Glomerular endothelial cell (primary cell): ENCODE measurements at places on chromosomes 16 and 17.

DNA sequence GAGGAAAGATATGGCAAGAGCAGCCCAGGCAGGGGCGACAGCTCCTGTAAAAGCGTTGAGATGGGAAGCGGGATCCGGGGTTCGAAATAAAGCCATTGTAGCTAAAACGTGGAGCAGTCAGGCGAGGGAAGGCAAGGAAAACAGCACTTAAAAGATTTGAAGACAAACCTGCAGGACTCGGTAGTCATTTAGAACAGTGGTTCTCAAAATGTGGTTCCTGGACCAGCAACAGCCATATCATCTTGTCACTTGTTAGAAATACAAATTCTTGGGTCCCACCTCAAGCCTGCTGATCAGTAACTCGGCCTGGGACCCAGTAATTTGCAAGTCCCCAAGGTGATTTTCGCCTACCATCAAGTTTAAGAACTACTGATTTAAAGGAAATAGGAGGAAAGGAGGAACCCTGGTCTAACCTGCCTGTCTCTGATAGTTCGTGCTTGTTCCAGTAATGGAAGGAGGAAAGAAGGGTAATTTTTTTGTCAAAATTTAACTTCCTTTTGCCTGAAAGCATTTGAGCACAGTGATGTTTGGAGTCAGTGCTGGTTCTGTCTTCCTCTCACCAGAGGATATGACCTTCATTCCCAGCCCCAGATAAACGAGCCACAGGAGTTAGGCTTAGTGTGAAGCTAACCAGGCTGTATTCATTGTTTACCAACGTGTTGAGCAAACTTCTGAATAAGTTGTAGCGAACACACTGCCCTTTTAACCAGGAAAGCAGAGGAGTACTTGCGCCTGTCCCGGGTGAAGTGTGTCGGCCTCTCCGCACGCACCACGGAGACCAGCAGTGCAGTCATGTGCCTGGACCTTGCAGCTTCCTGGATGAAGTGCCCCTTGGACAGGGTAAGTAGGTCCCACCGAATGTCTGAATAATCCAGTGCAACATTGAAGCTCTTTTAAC lies 1.1 kb downstream of the ORC6 start:
- no peak for DNase-seq

- no peak for DNase-seq
Measured at GRCh38 chr17:20085283-20085845, 76.2 kb downstream of the SPECC1 start.

- no peak for DNase-seq
Measured at GRCh38 chr16:7270006-7270405, 62.6 kb upstream of the RBFOX1 start.

DNA sequence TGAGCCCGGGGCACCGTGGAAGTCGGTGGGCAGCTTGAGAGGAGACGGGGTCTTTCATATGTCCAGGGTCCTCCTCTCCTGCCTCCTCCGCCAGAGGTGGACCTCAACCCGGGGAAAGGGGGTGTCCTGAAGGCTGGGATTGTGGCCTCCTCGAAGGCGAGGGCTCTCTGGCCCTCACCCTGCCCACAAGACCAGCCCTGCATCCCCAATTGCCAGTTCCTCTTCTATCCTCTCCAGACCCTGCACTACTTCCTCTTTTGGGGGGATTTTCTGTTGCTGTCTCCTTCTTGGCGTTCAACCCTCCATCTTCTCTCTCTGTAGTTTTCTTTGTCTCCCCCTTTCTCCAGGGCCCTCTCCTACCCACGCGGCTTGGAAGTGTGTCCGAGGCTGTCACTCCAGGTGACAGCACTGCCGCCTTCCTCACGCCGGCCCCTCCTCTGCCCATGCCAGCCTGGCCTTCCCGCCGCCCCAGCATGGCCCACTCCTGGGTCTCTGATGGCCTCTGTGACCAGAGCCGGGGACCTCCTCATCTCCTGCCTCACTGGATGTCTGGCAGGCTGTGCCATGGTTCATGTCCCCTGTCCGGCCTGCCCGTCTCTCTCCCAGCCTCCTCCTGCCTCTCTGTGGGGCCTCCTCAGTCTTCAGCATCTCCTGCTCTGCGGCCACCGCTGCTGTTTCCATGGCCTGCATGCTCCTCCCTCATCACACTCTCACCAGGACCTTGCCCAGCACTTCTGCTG lies 2.4 kb upstream of the ITGAX start:
- no peak for DNase-seq

- no peak for DNase-seq
Measured at GRCh38 chr17:72452286-72453173, 331.7 kb downstream of the SOX9 start.

DNA sequence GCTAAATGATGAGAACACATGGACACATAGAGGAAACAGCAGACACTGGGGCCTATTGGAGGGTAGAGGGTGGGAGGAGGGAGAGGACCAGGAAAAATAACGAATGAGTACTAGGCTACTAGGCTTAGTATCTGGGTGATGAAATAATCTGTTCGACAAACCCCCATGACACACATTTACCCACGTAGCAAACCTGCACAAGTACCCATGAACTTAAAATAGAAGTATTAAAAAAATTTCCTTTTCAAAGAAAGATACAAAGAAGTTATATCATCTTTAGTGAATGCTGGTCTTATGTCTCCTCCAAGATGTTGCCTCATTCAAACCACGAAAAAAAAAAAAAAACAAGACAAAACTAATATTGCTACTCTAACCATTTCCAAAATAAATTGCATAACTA lies 31.7 kb downstream of the MBTD1 start:
- DNase-seq: no peak

GRCh38 chr17:79909121-79909520 lies 69.9 kb upstream of the CBX4 start:
- no peak for DNase-seq

GRCh38 chr17:82907797-82908542 lies 68.1 kb upstream of the ZNF750 start:
- DNase-seq: no peak

DNA sequence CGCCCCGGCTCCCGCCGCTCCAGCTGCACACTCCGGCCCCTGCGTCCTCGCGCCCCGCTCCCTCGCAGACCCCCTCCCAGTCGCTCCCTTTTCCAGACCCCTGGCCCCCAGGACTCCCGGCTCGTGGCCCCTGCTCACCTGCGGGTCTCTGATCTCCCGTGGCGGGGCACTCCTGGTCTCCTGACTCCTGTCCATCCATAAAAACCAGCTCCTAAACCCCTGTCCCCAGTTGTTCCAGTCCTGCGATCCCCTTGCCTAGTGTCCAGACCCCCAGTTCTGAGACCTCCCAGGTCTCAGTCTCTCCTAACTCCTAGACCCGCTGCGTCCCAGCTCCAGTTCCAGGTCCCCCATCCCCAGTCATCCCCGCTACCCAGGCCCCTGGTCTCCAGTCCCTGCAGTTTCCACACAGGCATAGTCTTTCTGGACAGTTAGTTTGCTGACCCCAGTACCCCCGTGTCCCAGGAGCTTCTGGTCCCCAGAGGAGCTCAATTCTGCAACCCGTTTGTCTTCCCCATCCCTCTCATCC lies 379 bp downstream of the SNX29 start:
- no peak for DNase-seq

DNA sequence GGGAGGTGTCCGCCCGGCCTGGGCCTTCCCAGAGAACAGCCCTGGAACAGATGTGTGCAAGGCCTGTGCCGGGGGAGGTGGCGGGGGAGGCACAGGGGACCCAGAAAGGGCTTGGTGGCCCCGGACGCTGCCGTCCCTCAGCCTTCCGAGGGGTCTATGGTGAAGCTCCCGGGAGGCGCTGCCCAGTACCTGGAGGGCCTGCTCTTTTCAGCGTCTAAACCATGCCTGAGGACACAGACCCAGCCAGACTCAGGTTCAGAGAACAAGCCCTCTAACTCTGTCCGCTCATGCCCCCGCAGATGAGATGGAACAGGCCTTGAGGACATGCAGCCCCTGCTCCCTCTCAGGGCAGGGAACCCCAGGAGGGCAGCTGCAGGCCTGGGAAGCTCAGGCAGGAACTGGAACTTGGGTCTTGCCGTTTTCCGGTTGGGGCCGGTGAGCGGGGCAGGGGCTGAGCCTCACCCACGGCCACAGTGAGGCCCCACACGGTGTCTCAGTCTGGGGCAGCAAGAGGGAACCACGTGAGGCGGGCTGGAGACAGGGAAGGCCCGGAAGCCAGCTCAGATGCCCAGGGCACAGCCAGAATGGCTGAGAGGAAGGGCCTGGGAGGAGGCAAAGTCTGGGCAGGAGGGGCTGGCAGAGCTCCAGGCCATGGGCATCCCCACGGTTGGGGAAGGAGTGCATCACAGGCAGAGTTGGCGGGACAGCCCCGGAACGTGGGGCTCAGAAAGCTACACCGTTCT lies 12.5 kb downstream of the SLC16A3 start:
- DNase-seq: no peak

GRCh38 chr16:84426804-84427203 lies 58.5 kb downstream of the ATP2C2 start:
- DNase-seq: no peak

DNA sequence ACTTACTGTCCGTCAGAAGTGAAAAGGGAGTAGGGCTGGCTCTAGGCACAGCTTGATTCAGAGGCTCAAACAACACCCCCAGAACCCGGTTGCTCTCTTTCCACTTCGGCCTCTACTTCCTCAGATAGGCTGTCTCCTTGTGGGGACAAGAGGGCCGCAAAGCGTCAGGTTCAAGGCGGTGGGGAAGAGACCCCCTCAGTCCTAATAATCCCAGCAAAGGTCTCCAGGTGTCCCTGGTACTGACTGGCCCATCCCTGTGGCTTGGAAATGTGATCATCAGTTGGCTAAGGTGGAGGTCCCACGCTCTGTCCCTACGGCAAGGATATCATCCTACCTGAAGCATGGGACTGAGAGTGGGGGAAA lies 26.0 kb downstream of the NGFR start:
- DNase-seq: no peak

GRCh38 chr17:81867170-81867990 lies 3.8 kb downstream of the ARHGDIA start:
- DNase-seq: no peak

DNA sequence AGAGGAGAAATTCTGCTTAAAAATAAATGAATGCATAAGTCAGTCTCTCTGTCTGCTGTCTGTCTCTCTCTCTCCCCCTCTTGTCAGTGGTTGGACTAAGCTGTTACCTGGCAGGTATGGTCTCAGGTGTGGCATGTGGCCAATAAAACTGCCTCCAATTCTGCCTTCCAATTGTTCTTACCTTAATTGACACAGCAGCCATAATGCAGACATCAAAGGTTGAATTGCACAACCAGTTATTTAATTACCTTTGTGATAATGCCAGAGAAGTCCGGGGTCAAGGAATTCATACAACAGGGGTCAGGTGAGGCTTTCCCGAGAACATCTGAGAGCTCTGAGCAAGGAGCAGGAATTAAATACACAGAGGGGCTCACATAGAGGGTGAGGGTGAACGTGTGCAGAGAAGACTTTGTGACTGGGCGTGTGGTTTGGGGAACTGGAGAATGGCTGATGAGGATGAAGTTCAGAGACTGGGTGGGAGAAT lies 78.8 kb upstream of the CDYL2 start:
- no peak for DNase-seq

DNA sequence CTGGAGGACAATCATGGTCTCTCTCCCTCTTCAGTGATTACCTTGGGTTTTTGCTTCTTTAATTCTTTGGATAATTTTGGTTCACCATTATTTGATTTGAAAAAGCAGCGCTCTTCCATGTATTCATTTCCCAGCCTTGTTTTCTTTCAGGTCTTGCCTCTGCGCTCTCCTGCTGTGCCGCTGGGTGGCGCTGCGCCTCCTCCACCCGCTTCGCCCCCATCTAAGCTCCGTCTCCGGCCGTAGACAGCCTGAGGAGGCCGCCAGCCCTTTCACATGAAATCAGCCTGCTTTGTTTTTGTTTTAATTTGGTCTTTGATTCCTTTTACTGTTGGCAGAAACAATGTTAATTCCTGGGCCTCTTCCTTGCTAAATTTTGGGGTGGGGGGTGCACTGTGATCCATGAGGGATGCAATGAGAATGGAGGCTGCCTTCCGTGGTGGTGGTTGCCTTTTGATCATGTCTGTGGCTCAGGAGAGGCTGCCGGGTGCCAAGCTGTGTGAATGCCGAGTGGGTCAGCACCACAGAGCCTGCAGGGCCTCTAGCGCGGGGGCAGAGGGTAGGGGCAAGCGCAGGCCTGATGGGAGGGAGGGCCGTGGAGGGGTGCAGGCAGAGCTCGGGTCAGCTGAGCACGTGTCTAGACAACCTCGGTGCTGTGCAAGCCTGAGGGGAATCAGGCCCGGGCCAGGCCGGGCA lies 64.1 kb downstream of the PLD6 start:
- no peak for DNase-seq

GRCh38 chr17:80545499-80545826 lies 825 bp downstream of the RPTOR start:
- DNase-seq: no peak

DNA sequence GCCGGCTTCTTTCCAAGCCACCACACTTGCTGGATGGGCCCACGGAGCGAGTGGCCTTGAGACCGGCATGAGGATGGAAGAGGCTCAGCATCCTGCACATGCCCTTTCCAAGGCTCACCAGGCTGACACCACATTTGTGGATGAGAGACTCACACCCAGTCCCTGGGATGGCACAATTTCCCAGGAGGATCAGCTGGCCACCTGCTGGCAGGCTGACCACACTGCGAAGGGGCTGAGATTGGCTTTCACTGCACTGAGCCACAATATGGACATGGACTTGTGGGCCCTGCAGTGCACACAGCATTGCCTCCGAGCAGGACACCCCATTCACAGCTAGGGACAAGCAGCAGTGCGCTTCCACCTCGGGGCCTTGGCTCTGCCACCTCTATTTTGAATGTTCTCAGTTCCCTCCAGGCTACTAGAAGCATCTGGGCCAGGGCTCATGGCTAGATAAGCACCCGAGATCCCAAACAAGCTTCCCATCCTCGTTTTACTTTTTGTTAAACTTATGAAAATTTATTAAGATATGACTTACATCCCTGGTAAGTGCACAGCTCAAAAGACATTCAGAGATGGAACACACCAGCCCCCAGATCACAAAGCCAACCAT lies 25.3 kb upstream of the KSR1 start:
- DNase-seq: no peak

- DNase-seq: no peak
Measured at GRCh38 chr17:81115749-81116464, 49.4 kb upstream of the PVALEF start.

- DNase-seq: no peak
Measured at GRCh38 chr17:63838631-63839171, 3.8 kb downstream of the SMARCD2 start.

GRCh38 chr17:42541041-42541833 lies 5.2 kb downstream of the NAGLU start:
- DNase-seq: no peak

DNA sequence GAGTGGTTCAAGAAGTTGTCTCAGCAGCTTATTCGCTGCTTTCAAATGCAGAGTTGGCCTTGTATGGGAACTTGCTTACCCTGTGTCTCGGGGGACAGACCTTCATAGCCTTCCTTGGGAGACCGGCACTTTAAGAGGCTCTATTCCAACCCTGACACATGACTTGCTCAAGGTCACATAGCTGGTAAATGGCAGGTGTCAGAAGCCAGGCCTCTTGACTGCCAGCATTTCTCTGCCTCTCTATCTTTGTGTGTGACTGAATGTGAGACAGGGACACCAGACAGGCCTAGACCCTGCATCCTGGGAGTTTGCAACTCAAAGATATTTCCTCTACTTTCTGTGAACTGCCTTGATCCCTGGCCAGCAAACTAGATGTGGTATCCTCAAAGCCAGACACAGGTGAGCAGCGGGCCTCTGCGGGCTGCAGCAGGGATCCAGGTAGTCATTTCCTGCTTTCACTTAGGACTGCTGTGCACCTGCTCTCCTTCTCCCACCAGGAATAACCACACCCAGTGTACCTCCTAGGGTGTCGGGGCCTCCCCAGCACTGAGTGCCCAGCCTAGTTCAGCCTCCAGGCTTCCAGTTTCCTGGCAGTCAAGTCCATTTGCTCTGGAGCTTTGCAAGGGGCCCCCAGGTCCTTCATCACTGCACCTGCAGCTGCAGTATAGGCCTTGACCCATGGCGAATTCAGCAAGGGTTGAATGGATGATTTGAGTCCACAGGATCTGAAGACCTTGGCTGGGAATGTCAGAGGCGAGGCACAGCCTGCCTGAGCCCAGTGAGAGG lies 116.6 kb upstream of the TNRC6C start:
- DNase-seq: no peak
